Stimulated activated naive CD8-positive, alpha-beta T cell treated with anti-CD3 and anti-CD28 coated beads, Interleukin-15, Interleukin-2, amounts not matched to agents 100 U/mL and 50 U/mL, for 24 hours (primary cell): ENCODE measurements at places on chromosomes 7 and 10.

DNA sequence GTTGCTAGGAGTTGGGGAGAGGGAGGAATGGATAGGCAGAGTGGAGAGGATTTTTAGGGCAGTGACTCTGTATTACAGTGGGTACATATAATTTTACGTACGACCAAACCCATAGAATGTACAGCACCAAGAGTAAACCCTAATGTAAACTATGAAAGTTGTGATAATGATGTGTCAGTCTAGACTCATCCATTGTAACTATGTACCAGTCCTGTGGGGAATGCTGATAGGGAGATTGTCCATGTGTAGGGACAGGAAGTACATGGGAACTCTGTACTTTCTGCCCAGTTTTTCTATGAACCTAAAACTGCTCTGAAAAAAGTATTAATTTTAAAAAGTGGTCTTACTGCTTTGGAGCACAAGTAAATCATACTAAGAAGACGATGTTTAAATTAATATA, 441.8 kb downstream of the AUTS2 start:
- no peak for DNase-seq

DNA sequence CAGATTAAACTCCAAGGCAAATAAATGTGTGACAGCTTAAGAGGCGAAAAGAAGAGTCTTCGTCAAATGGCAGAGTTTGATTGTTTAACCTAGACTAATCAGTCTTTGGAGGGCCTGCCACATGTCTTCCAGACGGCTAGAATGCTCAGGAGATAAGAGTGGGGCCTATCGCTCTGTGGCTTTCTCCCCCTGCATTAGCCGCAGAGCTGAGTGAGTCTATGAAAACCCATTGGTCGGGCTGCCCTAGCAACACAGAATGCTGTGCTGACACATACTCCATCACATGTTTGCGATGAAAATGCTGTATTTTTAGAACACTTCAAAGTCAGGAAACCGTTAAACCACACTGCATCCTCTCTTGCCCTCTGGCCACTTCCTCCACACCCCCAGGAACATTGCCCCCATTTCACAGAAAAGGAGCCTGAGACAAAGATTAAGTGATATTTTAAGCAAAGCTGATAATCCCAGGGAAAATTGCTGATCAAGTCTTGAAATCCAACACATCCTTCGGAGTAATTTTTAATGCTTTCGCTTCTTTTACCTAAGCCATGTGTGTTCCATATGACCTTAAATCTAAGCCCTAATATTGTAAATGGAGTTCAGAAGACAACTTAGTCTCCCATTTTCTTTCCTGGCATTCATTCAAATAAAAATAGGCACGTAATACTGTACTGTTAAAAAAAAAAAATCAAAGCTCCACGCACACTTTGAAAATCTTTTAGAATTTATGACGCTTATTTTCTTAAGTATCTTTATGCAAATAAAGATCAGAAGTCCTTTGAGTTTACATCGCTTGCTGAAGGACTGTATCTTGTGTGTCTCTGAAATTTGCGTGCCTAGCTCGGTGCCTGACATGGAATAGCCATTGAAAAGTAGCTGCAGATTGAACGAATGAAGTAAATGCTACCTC, 161.2 kb downstream of the CELF2 start:
- peak; percentile 81 for DNase-seq

DNA sequence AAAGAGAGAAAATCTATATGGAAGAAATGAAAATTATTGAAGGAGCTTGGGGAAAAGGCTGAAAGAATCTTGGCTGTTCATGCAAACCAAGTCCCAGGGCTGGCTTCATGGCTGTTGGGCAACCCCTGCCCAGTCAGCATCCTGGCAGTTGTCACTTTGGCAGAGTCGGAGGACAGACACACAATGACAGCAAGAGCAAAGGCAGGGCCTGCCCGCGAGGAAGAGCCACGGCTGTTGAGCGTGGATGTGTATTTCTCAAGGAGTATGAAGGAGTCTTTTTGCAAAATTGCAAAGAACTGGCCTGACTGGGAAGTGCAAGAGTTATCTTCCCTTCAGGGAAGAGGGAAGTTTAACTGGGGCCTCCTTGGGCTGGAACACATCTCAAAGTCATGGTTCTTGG, 11.7 kb downstream of the PTPRE start:
- DNase-seq: no peak

- no peak for DNase-seq
Observed at GRCh38 chr10:92420546-92421275, 129.7 kb downstream of the MARCHF5 start.

GRCh38 chr10:132626019-132626760, 88.6 kb downstream of the INPP5A start:
- DNase-seq: no peak

GRCh38 chr10:20274571-20274970, 458.3 kb downstream of the PLXDC2 start:
- DNase-seq: no peak

- no peak for DNase-seq
Observed at GRCh38 chr10:70425096-70425495, 16.4 kb downstream of the NODAL start.

DNA sequence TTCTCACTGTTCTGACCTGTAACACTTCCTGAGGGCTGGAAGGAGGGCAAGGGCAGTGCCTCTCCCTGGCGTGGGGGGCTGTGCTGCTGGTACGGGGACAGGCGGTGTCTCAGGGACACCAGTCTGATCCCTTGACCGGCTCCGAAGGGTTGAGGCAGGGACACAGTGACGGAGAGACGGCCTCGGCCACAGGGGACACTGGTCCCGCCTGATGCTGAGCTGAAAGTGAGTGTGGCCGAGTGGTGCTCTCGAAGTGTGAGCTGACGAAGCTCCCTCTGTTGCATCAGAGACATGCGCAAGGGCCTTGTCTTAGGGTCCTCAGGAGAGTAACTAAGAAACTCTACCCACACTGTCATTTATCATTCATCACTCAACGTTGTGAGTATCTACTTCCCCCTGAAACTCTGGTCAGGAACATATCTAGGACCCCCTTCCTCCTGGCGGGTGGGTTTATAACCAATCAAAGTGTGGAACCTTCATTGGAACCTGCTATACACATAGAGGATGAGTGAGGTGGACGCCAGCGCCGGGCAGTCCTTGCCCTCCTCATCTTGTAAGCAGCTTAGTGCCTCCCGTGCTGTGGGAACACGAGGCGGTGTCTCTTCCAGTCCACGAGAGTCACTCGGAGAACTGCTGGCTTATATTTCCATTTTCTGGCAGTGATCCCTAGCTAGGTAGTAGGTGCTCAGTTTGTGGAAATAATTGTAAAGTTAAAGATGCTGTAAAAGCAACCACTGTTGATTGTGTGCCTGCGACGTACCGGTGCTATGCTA, 283.1 kb downstream of the DNAJB6 start:
- no peak for DNase-seq

GRCh38 chr10:124626759-124627380, 117.3 kb downstream of the FAM53B start:
- DNase-seq: peak; percentile 68

DNA sequence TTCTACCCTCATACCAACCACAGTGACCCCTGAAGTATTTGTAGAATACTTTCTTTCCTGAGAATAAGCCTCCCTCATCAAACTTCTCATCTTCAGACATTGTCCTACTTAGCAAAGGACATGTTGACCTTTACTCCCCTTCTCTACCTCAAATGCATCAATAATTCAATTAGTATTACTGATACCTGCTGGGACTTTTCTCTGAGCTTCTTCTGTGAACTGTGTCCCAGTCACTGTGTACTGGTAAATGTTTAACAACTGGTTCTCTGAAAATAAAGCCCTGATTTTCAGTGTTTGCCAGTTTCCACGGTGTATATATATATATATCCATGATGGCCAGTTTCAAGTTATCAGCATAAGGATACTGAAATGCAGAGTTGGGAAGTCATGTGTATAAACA, 12.2 kb downstream of the PANK1 start:
- DNase-seq: no peak

GRCh38 chr7:88243345-88243909, 23.6 kb upstream of the SRI start:
- no peak for DNase-seq

GRCh38 chr7:90988516-90988915, 275.7 kb upstream of the FZD1 start:
- DNase-seq: no peak

- DNase-seq: no peak
Observed at GRCh38 chr10:114664127-114664526, 6.1 kb upstream of the ABLIM1 start.

GRCh38 chr10:74839708-74840107, 13.3 kb downstream of the KAT6B start:
- no peak for DNase-seq

GRCh38 chr7:157399086-157399687, 62.4 kb downstream of the DNAJB6 start:
- DNase-seq: no peak

GRCh38 chr10:85265121-85265520, 936.7 kb downstream of the CCSER2 start:
- DNase-seq: no peak

GRCh38 chr10:91190876-91191583, 29.4 kb upstream of the PCGF5 start:
- no peak for DNase-seq

DNA sequence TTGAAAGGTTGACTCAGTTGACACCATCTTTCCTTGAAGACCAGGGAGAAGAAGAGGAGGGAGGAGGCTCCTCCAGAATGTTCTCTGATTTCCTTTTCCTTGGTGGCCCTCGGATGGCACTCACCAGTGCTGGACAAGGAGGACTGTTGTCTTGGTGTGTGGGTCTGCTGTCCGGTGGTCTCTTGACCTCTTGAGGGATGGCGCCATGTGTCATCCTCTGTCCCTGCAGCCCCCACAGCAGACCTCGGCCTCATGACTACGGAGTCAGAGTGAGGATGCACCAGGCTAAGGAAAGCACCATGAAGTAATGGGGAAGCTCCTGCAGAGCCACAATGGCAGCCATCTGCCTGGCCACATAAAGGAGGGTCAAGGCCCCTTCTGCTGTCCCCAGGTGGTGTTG, 475.0 kb downstream of the GLRX3 start:
- no peak for DNase-seq

DNA sequence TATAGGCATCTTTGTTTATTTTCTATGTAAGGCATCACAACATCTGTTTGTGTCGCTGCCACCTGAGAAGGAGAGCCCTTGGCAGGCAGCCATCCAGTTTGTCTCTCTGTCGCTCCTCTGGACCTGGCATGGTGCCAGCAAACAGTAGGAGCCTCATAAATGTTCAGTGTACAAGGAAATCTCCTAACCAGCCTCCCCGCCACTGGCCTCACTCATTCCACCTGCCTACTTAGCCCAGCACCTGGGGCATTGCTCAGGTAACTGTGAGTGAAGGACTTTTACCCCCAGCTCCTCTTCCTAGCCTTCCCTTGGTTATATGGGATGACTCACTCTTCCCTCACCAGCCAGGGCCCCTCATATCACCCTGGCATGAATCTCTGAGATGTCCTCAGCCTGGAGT, 61.7 kb upstream of the NPTX2 start:
- DNase-seq: no peak

- DNase-seq: no peak
Observed at GRCh38 chr10:15997313-15997712, 137.0 kb upstream of the MINDY3 start.

DNA sequence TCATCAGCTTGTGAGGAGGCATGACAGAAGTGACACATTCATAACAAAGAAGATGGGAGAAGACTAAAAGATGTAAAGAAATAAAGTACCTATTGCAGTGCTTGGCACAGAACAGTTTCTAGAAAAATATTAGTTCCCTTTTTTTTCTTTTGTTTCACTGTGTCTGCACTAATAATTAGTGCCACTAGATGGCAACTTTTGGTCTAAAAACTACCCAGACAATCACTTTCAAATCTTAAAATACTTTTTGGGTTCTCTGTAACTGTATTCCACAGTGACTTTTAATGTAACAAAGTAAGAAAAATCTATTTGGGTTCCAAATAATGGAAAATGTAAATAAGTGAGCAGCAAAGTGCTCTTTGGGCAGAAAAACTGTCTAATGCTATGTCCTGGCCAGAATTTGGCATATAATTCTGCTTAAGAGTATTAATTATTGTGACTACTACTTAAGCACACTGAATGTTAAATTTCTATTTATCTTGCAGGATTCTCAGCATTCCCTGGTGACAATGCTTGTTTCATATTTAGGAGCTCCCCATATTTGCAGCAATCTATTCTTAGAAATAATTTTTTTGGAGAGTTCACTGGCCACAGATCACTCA, 134.8 kb upstream of the KIF5B start:
- DNase-seq: no peak

DNA sequence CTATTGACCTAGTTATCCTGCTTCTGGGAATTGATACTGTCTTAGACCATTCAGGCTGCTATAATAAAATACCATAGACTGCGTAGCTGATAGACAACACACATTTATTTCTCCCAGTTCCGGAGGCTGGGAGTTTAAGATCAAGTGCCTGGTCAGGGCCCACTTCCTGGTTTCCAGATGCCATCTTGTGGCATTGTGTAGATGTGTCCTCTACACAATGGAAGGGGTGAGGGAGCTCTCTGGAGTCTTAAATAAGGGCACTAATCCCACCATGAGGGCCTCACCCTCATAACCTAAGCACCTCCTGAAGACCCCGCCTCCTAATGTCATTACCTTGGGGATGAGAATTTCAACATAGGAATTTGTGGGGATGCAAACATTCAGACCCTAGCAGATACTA, 62.4 kb downstream of the SLC35B4 start:
- DNase-seq: no peak

GRCh38 chr7:142516038-142516501, 233.2 kb upstream of the PRSS1 start:
- no peak for DNase-seq

GRCh38 chr7:91083855-91084644, 180.2 kb upstream of the FZD1 start:
- peak; percentile 4 for DNase-seq

DNA sequence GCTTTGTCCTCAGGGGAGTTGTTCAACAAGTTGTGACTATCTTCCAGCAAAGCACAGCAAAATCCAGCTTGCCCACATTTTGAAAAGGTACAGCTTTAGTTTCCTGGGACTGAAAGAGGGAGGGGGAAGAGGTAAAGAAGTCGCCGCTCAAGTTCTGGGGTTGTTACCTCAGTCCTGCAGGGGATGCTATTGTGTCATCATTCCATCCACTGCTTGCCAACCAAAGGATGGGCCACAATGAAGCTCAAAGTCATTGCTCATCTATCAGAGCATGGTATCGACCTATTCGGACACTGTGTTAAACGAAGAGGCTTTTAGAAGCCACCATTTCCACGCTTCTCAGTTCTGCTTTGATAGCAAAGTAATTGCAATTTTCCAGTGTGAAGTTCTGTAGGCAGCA, 34.3 kb downstream of the NPY start:
- DNase-seq: no peak

DNA sequence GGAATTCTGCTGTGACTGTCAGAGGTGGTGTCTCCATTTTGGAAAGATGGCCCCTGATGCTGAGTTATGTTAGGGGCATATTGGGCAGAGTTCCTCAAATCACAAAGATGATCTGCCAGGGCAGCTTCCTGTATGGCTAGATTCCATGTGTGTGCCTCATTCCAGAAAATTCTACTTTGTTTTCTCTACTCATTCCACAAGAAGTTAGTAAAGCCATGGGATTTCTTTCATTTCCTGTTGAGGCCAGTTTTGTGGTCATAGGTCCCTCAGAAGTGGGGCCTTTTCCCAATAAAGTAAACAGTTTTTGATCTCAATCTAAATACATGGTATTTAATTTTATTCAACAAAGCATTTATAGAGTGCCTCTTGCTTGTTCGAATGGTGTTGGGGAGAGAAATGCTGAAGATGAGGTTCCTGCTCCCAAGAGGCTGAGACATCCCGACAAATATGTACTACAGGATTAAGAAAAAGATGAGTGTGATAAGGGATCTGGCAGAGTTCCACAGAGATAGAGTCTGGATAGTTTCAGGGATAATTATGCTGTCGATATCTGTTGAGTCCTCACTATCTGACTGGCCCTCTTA, 33.0 kb downstream of the MINDY4 start:
- DNase-seq: no peak

GRCh38 chr10:85447690-85448089, 918.9 kb downstream of the GRID1 start:
- DNase-seq: no peak
